HL-60 (cell line): ENCODE measurements at places on chromosomes 1 and 21.

GRCh38 chr1:2151252-2151651, 43.3 kb downstream of the FAAP20 start:
- peak; percentile 99 for DNase-seq

DNA sequence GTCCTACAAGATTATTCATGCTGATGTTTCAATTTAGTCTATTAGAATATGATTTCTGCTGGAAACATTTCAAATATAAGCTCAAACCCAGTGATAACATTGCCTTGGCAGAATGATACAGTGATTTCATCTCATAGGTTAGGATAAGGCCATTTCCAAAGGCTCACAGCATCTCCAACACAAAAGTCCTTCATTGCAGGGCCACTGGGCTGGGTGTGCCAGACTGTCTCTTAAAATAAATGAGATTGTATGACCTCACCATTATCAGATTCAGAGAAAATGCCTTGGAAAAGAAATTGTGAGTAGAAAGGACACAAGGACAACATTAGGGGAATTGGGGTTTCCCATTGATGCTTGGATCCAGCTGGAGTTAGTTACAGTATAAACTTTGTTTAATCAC, 30.4 kb downstream of the NGF start:
- no peak for DNase-seq

DNA sequence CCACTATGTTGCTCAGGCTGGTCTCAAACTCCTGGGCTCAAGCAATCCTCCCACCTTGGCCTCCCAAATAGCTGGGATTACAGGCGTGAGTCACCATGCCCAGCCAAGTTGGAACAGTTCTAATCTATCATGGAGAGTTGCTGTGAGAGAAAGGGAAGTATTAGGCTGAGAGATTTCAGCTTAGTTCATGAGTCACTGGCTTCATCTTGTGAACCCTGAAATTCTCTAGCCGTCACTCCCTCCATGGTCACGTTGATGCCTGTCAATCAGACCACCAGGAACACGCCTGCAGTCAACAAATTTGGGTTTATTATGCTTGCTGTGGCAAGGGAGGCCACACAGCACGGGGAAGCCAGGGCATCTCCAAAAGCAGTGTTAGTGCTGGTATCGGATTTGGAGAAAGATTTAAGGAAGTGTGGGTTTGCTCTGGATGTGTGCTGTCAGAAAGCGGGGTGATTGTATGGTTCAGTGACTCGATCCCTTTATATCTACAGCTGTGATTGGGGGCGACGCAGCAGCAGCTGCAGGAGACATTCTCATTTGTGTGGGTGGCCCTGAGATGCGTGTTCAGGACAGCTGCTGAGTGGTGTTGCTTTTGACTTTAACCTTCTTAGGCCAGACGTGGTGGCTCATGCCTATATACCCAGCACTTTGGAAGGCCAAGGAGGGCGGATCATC, 18.7 kb downstream of the UQCRHL start:
- no peak for DNase-seq

GRCh38 chr1:47940326-47940725, 56.9 kb downstream of the TRABD2B start:
- no peak for DNase-seq

DNA sequence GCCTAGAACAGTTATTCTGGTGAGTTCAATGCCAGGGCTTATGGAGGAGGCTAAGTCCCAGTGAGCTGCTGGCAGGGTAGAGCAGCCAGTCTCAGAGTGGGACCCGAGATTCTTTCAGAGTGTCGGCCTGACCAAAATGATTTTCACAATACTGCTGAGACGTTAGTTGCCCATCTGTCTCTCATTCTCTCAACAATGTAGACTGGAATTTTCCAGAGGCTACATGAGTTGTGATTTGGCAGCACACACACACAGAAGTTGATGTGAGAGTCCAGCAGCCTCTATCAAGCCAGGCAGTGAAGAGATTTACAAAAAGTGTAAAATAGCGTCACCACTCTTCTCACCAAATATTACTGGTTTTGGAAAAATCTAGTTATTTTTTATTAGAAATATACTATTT, 21.7 kb downstream of the CACNA1S start:
- no peak for DNase-seq

GRCh38 chr1:218750216-218750970, 405.3 kb downstream of the TGFB2 start:
- no peak for DNase-seq

GRCh38 chr21:45177039-45177438, 102.7 kb downstream of the ADARB1 start:
- DNase-seq: no peak

DNA sequence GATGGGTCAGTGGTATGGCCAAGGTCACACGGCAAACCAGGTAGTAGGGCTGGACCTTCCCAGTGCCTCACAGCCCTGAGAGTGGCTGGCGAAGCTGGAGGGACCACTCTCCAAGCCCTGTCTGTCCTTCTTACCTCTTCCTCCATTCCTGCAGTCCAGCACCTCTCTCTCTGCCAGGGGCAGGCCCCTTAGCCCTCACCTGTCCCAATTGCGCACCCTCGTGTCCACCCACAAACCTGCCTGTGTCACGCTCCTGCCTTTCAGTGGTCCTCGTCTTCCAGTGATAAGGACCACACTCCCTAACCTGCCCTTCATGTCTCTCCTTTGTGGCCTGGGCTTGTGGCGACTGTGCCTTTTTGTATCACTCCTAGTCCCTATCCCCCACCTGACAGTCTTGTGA, 3.4 kb downstream of the PODN start:
- no peak for DNase-seq

DNA sequence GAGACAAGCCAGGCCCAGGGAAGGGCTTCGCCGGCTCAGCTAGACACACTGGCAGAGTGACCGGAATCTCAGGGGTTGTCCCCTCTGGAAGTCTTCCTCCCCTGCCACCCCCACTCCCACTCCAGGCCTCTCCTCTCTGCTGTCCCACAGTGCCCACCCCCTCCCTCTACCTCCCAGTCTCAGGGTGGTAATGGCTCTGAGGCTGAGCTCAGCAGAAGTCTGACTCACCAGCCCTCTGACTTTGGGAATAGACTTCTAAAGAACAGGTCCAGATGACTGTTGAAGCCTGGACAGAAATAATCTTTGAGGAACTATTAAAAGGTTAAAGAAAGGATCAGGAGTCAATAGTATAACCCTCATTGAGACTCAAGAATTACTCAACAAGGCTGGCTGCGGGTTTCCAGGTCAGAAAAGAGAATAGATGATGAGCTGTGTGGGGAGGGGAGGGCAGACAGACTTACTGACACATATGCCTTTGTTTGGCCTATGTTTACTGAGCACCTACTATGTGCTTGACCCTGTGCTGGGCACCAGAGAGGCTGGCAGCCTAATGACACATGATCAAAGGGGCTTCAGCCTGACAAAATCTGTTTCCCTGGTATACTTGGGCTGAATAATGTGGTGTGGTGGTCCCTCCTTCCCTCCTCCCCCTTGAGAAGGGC, 8.2 kb downstream of the HCRTR1 start:
- DNase-seq: no peak

DNA sequence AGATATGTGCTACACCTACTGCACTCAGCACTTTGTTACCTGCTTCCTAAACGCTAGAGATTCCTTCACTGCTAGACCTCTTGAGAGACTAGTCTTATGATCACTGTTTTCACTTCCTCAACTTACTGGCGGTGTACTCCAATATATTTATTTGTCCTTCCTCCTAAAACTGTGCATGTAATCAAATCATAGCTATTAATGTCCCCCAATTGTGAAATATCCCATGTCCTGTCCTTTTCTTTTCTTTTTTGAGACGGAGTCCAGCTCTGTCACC, 3.4 kb downstream of the SOAT1 start:
- no peak for DNase-seq

- DNase-seq: no peak
These were observed 334.5 kb downstream of the NUF2 start for GRCh38 chr1:163656095-163656759.

DNA sequence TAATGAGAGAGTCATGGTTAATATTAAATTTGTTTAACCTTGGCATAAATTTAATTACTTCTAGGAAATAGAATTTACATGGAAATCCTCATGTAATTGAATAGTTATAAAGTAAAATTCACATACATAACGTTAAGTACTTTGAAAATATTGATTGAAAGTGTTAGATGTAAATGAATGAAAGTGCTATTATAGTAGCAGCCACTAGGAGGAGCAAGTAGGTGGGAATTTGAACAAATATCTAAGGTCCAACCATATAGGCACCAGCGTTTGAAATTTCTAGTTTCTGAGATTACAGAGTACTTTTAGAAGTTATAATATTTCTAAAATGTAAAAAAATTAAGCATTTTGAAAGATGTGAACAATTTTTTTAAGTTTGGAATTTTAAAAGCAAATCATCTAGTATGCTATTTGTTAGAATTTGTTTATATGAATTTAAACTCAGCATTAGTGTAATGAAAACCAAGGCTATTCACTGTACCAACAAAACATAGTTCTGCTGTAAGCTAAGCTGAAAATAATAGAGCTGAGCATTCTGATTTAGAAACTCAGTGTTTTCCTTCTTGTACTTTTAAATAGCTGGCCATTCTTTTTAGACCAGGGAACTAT, 3.3 kb downstream of the B3GALT2 start:
- DNase-seq: peak; percentile 14

GRCh38 chr1:59570524-59570923, 244.2 kb upstream of the HOOK1 start:
- DNase-seq: peak; percentile 80

DNA sequence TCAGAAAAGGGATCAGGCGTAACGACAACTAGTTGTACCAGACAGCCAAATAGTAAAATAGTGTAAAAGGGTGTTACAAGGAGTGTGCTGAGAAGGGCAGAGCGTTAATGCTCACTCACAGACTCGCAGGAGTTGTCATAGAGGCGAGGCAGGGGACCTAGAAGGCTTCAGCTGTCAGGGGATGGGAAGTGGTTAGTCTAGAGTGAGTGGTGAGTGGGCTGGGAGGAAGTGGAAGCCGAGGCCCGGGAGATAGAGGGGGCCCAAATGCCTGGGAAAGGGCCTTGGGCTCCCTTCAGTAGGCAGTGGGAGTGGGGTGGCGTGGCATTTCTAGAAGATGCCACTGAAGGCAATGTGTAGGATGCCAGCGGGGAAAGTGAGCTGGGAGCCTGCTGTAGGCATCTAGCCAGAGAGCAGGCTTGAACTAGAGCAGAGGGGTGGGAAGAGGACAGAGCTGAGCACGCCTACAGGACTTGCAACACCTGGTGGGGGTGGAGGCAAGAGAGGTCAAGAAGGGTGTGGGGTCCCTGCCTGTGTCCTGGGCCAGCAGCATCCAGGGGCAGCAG, 10.3 kb downstream of the SLC6A17 start:
- no peak for DNase-seq

GRCh38 chr1:210257698-210258529, 25.3 kb downstream of the SERTAD4 start:
- DNase-seq: no peak

- DNase-seq: no peak
These were observed 462.4 kb upstream of the RGS18 start for GRCh38 chr1:191695865-191696264.
